ENCODE measurements at places on chromosomes 1 and 21.

GRCh38 chr1:209335178-209335577 is 248.3 kb upstream of the CAMK1G start:
- no peak for DNase-seq

DNA sequence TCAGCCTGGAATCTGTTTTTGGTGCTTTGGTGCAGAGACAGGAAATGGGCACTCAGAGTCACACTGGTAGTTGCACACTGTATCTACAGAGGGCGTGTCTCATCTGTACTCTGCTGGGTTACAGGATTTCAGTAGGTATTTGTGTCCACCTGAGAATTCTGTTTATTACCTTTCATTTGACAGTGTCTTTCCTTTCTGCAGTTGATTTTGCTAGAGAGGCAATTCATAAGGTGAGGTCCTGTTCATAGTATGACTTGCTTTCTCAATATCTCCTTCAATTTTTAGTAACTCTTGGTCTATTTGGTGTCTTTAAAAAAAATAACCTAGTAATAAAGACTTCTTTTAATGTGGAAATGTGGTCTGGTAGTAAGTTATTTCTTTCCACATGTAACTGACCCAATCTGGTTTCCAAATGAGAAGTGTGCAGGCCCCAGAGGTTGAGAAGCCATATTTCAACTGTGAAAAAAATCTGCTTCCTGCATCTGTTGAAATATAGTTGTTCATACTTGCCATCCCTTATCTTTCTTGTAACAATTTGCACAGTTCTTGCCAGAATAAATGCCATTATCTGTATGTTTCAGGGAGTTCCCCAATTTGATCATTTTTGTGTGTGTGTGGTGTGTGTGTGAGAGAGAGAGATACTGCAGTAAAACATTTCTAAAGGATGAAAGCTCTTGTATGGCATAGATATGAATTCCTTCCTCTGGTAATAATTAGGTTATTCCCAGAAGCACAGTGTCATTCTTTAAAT is 78.4 kb upstream of the DNAJC6 start:
- no peak for DNase-seq

- no peak for DNase-seq
Measured at GRCh38 chr1:43531107-43531905, 623 bp downstream of the PTPRF start.

GRCh38 chr1:238681451-238681850 is 704.9 kb upstream of the CHRM3 start:
- DNase-seq, result no peak

- no peak for DNase-seq
Measured at GRCh38 chr1:223033658-223034057, 109.4 kb downstream of the TLR5 start.

GRCh38 chr1:161511018-161511755 is 5.9 kb downstream of the FCGR2A start:
- no peak for DNase-seq

DNA sequence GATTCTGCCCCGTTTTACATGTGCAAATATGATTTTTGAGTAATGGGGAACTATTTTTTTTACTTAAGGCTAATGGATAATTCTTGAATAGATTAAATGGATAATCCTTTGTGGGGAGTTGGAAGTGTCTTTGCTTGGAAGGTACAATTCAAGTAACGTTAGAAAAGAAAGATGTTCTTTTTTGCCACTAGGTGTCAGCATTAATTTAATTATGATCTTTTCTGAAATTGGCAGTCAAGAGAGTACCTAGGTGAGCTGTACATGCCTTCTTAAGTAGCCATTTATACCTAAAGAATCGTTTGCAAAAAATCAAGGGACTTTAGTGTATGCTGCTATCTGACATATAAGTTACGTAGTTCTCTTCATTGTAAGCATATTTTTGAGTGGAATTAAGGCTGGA is 2.2 kb downstream of the FBXO28 start:
- DNase-seq, result peak; percentile 77
